ENCODE measurements at places on chromosomes 4 and X.

DNA sequence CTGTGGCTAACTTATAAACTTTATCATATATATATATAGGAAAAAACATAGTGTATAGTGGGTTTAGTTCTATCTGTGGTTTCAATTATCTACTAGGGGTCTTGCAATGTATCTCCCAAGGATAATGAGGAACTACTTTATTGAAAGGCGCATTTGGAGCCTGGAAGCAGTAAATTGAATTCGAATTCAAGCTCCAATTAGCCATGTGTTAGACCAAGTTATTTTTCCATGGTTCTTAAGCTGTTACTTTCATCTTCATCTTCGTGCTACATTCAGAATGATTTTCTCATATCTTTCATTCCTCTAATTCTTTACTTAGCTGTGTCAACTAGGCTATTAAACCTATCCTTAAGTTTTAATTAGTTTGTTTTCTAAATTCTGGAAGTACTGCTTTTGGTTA, 27.2 kb upstream of the MANBA start:
- no peak for DNase-seq

GRCh38 chrX:17656035-17656418, 81.3 kb upstream of the SCML1 start:
- no peak for DNase-seq

- no peak for DNase-seq
Measured at GRCh38 chrX:124332481-124333424, at the start of gene TEX13D. TSS of gene TEX13D (plus strand) at chrX:124332660. CDS start at chrX:124332918, 258 bp downstream.

- no peak for DNase-seq
Measured at GRCh38 chrX:51697397-51697796, 12.9 kb upstream of the CENPVL1 start.

GRCh38 chrX:122572461-122572860, 611.6 kb upstream of the GRIA3 start:
- DNase-seq, result no peak

DNA sequence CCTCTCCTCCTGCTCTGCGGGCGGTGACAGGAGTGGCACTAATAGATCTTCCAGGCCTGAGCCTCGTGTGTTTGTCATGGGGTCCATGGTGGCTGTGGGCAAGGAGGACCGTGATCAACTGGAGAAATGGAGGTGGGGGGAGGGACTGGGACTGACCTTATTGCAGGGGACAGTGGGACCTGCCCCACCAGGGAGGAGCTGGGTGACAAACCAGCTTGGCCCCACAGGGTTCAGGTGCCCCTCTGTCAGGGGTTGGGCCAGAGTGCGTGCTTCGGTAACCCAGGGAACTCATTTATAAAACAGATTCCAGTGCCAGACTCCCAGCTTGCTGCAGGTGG, 366.5 kb downstream of the BCOR start:
- DNase-seq, result no peak

DNA sequence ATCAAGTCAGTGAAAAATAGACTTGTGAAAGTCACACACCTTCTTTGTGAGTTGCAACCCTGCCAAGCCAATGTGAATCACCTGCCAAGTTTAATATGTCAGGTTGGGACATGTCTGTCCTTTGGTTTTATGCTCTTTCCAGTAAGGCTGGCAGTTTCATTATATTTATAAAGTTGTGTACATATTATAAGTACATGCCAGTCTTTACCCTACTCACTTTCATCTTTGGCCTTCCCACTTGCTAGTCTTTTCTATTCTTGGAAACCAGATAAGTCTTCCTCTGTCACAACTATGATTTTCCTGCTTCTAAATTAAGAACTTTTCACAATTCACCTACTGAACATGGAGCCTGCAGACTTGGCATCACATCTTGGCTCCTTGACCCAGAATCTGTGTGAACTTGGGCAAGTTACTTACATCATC, 680.7 kb upstream of the BOD1L1 start:
- no peak for DNase-seq

- DNase-seq, result no peak
Measured at GRCh38 chrX:40465735-40466551, 114.8 kb upstream of the ATP6AP2 start.

GRCh38 chr4:8642651-8643321, 50.2 kb downstream of the CPZ start:
- DNase-seq, result no peak

GRCh38 chr4:140777386-140777785, 21.2 kb upstream of the TBC1D9 start:
- no peak for DNase-seq

- no peak for DNase-seq
Measured at GRCh38 chr4:86657910-86658309, 63.8 kb downstream of the PTPN13 start.

DNA sequence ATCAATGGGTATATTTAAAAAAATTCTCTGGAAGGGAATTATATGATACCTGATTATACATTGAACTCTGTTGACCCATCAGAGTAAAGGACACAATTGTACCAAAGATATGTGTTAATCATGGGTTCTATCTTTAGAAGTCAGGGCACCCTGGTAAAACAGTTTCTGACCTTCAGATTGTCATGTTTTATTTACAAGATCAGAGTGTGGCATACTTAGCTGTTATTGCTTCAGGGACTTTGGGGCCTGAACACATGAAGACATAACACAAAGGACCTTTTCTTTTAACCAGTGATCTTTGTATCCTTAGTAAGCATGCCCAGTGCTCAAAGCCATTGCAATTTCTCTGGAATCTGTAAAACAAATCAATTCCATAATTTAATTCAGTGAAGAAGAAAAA, 204.8 kb upstream of the RPS6KA3 start:
- no peak for DNase-seq

DNA sequence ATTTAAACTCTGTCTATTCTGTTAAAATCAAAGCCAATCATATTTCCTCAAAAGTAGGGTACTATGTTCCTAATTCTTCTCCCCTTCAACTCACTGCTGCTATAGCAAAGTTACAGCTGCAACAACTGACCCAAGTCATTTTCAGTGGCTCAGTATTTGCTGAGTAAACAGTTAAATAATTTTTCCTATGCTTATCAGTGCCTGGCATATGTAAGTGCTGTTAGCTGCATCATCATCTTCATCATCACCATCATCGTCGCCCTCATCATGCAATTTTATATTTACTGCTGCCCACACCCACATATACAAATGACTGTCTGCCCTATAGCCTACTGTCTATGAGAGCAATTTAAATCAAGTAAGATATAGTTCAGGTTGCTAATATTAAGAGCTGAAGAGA, 21.9 kb downstream of the COQ2 start:
- DNase-seq, result no peak

GRCh38 chrX:19627533-19627932, 112.2 kb upstream of the MAP3K15 start:
- DNase-seq, result no peak

DNA sequence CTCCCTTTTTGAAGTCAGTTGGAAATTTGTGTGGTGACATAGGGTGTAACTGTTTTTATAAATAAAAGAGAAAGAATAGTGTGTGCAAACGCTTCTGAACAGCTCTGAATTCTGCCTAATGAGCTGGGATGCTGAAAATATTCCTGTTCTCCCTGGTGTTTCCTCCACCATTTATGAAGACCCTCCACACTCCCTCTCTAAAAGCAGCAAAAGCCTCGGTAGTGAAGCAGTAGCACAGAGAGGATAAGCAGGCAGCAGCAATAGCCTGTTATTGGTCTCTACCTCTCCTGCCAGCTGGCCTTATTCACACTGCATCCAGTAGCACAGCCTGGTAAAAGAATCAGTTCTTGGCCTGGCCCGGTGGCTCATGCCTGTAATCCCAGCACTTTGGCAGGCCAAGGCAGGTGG, 406.1 kb downstream of the IQCM start:
- DNase-seq, result no peak

- no peak for DNase-seq
Measured at GRCh38 chrX:49930039-49930438, 7.6 kb downstream of the CLCN5 start.

DNA sequence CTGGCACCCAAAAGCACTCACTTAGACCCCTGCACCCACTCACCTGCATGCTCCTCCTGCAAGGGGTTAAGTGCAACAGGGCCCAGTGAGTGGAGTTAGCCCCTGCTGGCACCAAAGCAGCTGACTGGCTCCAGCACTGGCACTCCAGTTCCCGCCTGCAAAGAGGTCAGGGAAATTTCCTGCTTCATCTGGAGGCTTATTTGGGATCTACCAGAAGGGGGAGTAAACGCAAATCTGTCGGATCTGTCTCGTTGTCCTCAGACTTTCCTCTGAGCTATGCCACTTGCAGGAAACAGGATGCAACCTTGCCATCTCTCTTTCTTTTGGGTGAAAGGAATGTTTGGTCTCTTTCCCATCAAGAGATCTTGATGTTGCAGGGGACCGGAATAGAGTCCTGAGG, 435.6 kb downstream of the PCDH10 start:
- no peak for DNase-seq

DNA sequence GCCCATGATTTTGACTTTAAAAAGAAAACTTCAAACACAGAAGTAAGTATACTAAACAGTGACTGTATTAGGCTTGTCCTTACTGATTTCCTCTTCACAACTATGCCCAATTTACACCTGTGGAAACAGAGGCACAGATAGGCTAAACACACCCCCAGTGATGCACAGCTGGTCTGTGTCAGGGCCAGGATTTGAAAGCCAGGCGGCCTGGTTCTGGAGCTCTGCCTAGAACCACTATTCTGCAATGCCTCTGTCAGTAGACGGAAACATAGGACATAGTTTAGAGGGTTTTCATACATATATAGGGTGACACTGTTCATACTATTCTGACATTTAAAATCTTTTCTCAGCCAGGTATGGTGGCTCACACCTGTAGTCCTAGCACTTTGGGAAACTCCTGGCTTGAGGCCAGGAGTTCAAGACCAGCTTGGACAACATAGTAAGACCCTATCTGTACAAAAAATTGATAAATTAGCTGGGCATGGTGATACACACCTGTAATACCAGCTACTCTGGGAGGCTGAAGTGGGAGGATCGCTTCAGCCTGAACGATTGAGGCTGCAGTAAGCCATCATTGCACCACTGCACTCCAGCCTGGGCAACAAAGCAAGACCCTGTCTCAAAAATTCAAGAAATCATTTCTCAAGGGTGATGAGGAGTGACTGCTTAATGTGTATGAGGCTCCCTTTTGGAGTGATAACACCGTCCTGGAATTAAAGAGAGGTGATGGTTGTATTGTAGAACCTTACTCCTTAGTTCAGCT, 23.0 kb upstream of the CBR4 start:
- no peak for DNase-seq

DNA sequence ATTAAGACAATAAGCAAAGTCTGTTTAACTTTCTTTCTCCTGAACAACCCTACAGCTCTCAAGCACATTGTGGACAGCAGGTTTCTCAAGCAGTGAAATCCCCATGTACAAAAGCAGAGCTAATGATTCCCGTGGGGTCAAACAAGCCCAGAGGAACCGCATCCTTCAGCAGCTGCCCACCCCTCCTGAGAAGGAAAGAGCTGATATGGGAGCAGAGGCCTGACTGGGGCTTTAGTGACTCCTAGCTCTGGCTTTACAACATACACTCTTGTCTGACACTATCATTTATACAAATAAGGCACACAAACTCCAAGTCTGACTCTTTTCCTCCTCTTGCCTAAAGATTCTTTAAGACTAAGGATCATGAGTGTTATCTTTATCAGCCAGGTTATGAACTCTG, 32.8 kb downstream of the HDAC8 start:
- no peak for DNase-seq

GRCh38 chr4:16082041-16082425, 1.8 kb downstream of the PROM1 start:
- no peak for DNase-seq

DNA sequence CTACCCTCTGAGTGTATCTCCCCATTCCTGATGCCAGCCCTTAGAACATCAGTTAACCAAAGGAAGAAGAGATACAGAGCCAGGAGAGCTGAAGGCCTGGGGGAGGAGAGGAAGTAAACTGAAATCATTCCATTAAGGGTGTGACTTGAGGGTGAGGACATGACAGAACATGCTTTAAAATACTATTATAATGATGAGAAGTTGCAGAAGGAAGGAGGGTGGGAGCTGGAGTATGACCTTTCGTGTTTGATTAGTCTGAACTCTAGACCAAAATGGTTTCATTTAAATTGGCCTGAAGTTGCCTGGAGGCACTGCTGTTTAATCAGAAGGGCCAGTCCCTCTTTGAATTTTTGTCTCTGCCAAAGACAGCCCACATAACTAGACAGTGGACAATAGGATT, 11.4 kb downstream of the INTS6L start:
- DNase-seq, result no peak

- no peak for DNase-seq
Measured at GRCh38 chr4:21139327-21139726, 439.1 kb downstream of the PACRGL start.

- peak; percentile 56 for DNase-seq
Measured at GRCh38 chr4:108166441-108167315, 2.1 kb downstream of the LEF1 start.

DNA sequence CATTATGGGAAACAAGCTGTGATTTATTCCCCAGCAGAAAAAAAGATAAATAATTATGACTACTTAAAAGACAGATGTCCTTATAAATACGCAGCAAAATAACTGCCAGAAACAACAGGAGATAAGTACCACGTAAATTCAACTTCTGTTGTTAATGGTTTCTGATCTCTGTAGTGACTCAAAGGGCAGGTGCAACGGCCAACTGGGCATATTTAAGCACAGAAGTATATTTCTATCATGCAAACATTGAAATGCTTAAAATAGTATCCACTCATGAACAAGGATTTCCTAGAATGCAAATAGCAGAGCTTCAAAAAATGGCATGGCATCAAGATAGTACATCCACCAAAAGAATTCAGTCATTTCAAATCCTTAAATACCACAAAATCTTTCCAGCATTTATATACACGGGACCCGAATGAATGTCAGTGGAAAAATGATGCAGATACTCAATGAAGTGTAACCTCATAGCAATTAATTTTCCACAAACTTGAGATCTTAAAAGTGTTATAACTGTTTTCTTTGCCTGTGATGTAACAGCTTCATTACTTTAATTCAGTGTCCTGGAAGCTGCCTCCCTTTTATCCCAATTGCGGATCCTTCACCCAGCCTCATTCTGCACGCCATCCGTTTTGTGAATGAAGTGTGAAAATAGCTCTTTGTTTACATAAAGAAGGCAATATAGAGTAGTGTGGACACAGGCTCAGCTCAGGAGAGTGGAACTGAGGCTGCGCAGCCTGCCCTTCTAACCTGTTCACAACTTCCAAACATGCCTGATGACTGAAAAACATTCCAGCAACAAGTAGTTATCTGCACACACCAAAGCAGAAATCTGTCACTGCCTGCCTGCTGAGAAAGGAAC, 10.2 kb downstream of the PDGFC start:
- DNase-seq, result no peak

DNA sequence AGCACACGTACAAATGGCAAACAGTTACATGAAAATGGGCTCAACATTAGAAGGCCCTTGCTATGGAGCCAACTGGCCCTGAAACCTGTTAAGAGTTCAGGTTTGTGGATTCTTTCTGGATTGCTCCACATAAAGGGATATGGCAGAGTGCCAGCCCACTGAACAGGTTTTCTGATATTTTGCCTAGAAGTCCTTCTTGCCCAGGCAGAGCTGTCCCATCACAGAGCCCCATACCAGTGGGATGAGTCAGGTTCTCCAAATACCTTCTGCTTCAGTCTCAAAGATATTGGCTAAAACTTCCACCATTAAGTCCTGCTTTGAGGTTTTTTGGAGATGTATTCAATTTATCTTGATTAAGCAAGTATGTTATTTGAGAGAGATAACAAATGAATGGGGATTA, 146.8 kb upstream of the IL1RAPL2 start:
- DNase-seq, result no peak

- no peak for DNase-seq
Measured at GRCh38 chr4:182212211-182212761, 30.9 kb upstream of the TENM3 start.

GRCh38 chr4:107744532-107744931, 24.5 kb upstream of the PAPSS1 start:
- no peak for DNase-seq
